Midbrain (tissue), 1 donor: ENCODE measurements at places on chromosomes 1 and 21.

- no peak for DNase-seq
Measured at GRCh38 chr1:216205176-216205575, 218.1 kb downstream of the USH2A start.

DNA sequence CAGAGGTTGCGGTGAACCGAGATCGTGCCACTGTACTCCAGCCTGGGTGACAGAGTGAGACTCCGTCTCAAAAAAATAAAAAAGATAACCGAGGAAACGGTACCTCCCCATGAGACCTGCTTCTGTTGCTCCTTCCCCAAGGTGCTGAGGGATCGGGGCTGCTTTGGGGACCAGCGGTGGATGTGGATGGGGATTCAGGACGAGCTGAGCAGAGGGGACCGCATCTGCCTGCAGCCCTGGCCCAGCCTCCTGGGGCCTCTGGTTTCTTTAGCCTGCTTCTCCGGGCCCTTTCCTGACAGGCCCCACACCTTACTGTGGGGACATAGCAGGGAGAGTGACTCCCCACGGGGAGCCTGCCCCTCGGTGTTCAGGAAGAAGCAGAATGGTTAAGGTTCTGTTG lies 17.1 kb downstream of the SLC66A1 start:
- DNase-seq = no peak

DNA sequence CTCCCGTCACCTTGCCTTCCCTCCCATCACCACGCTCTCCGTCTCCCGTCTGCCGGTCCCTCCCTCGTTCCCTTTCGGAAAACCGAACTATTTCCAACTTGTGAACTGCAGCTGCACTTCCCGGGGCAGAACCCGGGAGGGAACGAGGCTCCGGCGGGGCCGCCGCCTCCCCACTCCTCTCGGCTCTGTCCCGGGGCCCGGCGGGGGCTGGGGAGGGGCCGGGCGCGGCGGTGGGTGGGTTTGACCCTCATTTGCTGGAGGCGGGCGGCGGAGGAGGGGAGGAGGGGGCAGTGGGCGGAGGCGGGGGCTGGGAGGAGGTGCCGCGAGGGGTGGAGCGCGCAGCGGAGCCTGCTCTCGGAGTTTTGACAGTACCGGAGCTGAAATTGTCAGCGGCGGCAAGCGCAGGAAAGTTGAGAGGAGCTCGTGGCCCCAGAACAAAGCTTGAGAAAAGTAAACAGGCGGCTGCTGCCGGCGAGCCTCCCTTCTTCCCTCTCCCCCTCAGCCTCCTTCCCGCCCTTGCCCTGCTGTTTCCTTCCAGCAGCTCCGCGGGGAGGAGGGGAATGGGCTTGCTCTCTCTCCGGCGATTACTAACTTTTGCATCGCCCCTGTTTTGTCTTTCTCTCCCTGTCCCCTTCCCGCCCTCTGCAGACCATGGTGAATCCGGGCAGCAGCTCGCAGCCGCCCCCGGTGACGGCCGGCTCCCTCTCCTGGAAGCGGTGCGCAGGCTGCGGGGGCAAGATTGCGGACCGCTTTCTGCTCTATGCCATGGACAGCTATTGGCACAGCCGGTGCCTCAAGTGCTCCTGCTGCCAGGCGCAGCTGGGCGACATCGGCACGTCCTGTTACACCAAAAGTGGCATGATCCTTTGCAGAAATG lies 2.9 kb downstream of the LMO4 start:
- DNase-seq = peak; percentile 60

DNA sequence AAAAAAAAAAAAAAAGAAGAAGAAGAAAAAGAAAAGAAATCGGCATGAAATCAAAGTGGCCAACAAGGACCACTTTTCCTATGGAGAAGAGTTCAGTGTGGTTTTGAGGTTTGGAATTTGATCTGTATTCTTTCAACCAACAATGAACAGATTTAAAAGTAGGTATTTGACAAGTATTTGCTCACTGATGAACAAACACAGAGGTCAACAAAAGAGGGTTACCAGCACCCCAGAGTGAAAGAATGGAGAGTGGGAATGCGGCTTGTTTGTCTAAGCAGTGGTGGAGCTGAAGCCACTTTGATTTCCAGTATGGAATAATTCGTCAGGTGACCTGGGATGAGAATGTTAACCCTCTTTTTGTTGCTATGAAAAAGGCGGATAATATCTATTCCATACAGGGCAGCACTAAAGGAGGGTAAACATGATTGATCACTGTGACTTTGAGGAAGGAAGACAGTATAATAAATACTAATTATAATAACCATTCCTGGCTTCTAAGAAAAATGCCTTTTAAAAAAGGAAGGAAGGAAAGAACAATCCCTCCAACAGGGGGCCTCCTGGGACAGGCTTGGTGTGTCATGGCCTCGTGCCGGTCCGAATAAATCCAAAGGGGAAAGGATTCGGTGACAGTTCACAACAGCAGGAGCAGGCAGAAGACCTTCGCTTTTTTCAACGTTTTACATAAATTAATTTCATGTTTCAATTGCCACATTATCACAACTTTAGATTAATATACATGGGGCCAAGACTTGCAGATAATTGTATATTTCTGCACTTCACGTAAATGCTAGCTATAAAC lies 37.2 kb upstream of the SIM2 start:
- peak; percentile 4 for DNase-seq

DNA sequence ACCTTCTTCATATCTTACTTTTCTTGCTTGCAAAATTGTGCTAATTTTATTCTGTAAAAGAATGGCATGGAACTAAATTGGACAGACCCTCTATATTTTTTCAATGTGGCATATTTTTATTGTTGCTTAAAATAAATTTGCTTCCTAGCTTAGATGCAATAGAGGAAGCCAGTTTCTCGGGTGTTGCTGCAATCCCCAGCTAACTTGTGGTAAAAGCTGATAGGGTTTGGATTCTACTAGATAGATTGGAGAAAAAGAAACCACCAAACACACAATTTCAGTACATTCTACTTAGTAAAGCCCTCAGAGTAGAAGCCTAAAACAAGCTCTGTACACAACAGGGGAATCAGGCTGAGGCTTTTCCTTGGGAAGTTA lies 49.5 kb upstream of the GCLM start:
- no peak for DNase-seq

DNA sequence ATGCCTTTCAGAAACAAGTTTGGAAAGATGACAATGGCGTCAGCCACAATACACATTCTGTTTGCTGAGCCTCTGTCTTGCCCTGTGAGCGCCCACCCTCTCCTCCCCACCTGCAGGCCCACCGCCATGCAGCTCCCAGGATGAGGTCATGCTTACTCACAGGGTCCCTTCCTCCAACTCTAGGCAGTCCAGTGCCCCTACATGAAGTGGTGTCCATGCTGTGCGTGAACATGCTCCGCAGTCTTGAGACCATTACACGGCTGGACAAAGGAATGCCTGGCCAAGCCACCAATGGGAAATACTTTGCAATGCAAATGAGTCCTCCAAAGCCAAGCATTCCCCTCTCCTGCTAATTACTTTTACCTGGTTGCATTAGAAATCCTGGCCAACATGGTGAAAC lies 92.2 kb downstream of the CD58 start:
- DNase-seq = no peak

DNA sequence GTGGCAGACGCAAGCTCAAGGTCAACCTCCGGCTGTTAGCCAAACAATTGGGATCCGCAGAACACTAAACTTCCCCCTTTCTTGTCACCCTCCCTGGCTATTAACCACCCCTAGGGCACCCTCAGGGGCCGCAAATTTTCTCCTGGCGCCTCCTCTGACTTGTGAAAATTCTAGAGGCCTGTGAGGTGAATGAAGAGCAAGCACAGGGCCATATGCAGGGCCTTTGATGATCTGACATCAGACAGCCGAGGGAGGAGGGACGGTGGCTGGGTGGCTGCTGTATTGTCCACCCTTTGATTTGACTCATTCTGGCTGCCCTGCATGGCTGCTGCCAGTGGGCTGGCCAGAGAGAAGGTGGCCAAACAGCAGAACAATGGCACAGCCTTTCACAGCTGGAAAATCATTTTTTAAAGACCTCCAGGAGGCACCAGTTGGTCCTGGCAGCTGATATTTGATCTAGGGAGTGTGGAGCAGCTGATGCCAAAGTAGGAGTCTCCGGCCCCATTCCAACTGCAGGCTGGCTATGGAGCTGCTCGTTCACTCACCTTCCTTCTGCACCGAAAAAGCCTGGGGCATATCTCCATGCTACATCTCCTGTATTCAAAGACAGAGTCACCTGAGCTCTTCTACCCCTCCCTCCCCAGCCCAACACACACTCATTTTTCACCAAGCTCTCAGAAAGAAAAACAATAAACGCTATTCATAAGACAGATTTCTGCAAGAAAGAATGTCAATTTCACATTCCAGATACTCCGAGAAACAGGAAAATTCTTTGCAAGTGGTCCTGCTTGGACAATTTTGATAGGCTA lies 44.9 kb upstream of the BARHL2 start:
- no peak for DNase-seq

DNA sequence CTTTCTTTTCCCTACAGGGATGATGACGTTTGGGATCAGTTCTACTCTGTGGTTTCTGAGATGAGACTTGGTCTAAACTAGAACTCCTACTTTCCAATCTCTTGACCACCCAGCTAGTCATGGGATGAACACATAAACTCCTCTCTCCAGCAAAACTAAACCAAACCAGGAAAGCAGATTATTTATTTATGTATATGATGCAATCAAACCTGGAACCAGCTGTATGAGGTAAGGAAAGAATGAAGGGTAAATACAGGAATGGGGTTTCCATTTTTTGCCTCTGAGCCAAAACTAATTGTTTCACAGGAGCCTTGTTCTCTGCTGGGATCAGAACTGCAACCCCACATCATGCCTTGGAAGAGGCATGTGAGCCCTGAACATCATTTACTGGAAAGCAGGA lies 3.3 kb upstream of the AGT start:
- DNase-seq = no peak

- DNase-seq = no peak
Measured at GRCh38 chr1:5430911-5431697, 561.1 kb downstream of the NPHP4 start.

DNA sequence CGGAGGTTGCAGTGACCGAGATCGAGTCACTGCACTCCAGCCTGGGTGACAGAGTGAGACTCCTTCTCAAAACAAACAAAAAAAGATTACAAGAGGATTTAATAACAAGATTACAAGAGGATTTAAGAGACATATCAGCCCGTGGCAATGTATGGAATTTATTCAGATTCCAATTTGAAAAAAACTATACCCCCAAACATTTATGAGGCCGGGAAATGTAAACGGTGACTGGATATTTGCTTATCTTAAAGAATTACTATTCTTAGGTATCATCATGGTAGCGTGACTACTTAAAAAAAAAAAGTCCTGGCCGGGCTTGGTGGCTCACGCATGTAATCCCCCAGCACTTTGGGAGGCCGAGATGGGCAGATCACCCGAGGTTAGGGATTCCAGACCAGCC lies 21.2 kb upstream of the ELK4 start:
- DNase-seq = no peak

DNA sequence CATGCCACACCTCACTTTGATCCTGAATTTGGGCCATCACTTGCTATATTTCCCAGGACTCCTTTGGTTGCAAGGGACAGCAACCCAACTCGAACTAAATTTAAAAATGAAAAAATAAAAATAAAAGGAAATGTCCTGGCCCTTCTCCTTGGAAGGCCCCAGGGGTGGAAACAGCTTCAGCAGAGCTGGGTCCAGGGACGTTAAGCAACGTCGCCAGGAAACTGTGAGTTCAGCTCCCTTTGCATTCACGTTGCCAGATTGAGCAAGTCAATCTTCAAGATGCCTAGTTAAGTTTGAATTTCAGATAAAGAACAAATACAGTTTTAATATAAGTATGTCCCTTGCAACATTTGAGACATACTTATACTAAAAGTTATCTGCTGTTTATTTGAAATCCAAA lies 14.6 kb upstream of the SPSB1 start:
- DNase-seq = no peak

DNA sequence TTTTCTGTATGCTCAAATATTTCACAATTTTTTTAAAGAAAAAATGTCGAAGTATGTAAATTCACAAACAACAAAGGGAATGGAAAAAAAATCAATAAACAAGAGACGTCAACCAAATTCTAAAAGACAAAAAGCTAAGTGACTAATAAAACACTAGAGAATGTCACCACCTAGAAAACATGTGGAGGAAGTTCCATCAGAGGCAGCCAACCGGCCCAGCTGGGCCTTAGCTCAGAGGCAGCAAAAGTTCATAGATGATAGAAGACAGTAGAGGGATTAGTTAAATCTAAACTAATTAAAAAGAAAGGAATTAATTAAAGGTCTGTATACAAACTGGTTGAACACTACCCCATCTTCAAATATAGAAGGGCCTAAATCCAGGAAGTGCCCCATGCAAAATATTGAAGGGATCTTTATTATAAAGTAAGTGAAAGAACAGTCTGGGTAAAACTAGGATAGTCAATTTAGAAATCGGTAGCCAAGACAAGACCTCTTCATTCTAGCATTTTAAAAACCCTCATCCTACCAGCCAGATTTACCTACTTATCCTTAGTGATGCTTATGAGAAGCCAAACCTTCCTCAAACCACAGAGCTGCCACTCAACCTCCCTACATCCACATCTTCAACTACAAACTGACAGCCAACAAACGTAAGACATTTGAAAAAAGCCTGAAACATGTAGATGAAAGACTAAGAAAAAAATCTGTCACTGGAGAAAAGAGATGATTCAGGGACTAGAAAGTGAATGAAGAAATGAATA lies 23.7 kb downstream of the MRPL39 start:
- DNase-seq = no peak

DNA sequence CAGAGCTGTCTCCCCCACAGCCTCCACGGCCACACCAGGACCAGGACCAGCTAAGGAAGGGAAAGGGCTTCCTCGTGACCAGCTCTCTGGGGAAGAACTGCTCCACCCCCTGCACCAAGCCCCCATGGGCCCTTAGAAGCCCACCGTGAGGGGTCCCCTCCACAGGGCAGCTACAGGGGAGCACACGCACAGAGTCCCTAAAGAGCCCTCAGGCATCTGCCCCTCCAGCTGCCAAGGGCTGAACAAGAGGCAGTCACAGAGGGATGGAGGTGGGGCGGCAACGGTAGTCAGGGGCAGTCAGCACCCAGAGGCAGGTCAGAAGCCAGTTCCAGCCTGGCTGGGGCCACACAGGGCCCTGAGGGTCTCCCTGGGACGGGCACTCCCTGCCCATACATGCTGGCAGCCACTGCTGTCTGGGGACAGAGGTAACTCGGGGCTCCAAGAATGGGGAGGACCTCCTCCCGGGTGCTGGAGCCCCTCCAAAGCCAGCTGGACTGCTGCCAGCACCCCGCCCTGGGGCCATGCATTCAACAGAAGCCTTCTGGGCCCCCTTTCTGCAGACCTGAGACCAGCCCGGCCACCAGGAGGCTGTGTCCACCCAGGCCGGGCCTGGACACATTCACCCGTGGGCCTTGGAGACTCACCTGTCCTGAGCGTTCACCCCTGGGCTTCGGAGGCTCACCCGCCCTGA lies 18.7 kb downstream of the SLC19A1 start:
- no peak for DNase-seq
